ENCODE measurements at places on chromosomes 12 and 14.
A peak's percentile ranks its signal among the peaks of the same experiment; 100 is the strongest.

- DNase-seq = no peak
These were observed 115.9 kb upstream of the PELI2 start for GRCh38 chr14:56002342-56002741.

DNA sequence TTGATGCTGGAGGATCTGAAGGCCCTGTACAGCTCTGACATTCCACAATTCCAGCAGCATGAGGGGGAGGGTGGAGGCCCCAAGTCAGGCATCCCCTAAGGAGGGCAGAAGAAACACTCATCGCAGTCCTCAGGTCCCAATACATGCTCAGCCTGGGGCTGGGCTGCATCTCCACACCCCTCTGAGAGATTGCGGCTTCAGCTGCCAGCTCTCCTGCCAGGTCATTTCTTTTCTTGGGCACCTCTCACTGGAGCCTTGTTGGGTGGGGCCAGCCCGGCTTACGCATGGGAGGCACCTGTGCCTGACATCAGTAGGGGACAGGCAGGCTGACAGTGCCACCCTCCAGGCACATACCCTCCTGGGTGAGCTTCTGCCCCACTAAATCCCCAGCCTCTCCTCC, 89.8 kb downstream of the DICER1 start:
- no peak for DNase-seq

DNA sequence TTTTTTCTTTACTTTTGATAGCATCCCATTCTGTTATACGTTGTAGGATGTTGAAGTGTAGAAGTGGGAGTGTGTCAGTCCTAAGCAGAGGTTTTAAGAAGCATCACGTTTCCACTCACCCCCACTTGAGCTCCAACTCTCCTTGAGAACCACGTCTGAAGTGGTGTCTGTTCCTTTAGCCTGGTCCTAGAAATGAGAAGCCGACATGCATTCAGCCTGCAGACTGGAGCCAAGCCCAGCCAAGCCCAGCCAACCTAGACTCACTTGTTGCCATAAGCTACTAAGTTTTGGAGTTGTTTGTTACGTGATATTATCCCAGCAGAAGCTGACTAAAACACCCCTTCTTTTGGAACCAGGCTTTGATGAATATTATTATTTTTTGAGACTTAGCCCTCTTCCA, 4.4 kb upstream of the ELK3 start:
- DNase-seq = no peak

- no peak for DNase-seq
These were observed 13.8 kb upstream of the KCNJ8 start for GRCh38 chr12:21788089-21788983.

- DNase-seq = no peak
These were observed 6.3 kb downstream of the YBX3 start for GRCh38 chr12:10716704-10717315.

DNA sequence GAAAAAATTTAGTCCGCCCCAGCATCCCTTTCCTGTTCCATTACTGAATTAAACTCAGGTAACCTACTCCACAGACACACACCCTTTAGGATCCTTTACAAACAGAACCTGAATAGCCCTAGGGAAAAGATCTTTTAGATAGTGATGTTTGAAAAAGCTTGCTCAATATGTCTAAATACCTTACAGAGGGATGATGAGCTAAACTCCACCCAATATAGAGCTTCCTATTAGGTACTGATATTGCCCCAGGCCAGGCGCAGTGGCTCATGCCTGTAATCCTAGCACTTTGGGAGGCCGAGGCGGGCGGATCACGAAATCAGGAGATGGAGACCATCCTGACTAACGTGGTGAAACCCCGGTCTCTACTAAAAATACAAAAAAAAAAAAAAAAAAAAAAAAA, 50.1 kb downstream of the FERMT2 start:
- no peak for DNase-seq

DNA sequence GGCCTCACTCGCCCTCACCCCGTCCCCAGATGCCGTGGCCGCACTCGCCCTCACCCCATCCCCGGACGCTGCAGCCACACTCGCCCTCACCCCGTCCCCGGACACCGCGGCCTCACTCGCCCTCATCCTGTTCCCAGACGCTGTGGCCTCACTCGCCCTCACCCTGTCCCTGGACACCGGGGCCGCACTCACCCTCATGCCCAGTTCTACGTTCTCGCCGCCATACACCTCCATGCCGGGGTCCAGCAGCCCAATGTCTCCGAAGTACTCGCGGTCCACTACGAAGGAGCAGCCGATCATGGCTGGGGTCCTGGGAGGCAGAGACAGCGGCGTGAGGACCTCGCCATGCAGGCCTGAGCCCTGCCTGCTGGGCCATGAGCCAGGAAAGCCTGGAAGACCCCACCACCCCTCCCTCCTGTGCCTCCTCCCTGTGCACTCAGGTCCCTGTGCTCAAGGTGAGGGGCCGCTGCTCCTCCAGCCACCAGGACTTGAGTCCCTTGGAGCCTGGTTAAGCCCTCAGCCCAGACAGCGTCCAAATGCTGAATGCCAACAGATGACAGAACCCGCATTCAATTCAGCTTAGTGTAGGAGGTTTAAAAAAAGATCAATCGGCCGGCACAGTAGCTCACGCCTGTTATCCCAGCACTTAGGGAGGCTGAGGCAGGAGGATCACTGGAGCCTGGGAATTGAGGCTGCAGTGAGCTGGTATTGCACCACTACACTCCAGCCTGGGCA, 81.5 kb downstream of the GALNT9 start:
- DNase-seq = no peak

DNA sequence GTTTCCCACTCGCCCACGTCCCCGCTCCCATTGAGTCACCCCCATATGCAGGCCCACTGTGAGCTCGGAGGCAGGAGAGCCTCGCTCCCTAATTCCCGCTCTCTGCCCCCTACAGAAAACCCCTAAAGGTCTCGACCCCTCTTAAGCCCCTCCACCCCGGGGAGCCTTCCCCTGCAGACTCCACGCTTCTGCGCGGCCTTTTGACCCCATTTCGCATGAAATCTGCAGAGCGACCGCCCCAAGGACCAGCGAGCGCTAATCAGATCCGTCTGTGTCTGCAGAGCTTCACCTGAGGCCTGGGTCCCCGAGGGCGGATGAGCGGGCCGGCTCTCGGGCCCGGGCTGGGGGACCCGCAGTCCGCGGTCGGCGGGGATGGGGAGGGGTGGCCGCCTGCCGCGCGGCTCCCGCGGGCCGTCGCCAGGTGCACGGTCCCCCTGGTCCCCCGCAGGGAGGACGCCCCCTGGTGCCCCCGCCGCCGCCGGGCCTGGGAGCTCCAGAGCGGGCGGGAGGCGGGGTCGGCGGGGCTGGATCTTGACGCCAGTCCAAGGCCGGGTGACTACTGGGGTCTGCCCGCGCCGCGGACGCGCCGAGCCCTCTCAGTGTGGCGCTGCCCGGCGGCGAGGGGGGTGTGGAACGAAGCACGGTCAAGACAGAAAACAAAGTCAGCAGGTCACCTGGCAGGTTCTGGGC, 10.1 kb downstream of the BMP4 start:
- no peak for DNase-seq

GRCh38 chr12:117261247-117261646, 71.0 kb upstream of the FBXO21 start:
- DNase-seq = no peak

GRCh38 chr14:37539992-37540391, 55.1 kb downstream of the FOXA1 start:
- no peak for DNase-seq

DNA sequence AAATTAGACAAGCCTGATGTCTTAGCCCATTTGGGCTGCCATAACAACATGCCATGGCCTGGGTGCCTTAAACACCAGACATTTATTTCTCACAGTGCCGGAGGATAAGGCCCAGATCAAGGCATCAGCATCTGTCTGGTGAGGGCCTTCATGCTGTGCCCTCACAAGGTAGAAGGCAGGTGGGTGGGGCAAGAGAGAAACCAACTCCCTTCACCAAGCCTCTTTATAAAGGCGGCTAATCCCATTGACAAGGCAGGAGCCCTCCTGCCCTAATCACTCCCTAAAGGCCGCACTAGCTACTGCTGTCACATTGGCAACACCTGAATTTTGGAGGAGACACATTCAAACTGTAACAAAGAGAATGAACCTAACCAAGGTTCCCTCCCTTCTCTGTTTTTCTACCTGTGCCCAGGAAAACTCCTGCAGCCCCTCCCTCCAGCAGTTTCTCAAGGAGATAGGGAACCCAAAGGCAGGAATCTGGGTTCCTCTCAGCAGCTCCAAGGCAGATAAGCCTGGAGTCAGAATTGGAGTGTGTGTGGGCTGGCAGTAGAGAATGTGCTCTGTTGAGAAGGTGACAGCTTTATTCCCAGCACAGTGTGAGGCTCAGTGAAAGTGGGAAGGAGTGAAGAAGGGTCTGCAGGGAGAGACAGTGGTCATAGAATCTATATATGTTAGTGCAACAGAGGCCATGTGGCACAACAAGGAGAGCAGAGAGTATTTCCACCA, 21.7 kb upstream of the GPATCH2L start:
- DNase-seq = no peak

DNA sequence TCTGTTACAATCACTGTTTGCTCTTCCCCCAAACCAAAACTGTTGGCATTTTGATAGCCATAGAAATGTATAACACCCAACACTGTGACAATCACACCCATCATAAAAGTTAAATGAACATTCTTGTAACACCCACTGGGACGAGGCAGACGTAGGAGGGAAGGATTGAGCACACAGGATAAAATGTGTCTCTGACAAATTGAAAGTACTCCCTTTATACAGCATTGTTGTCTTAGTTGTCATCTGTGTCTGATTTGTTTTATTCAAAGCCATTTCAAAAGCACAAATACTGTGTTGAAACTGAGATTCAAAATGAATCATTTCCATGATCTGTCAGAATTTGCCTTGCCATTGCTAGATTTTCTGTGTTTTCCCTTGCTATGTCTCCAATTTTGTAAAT, 436.3 kb downstream of the TMTC2 start:
- DNase-seq = no peak

DNA sequence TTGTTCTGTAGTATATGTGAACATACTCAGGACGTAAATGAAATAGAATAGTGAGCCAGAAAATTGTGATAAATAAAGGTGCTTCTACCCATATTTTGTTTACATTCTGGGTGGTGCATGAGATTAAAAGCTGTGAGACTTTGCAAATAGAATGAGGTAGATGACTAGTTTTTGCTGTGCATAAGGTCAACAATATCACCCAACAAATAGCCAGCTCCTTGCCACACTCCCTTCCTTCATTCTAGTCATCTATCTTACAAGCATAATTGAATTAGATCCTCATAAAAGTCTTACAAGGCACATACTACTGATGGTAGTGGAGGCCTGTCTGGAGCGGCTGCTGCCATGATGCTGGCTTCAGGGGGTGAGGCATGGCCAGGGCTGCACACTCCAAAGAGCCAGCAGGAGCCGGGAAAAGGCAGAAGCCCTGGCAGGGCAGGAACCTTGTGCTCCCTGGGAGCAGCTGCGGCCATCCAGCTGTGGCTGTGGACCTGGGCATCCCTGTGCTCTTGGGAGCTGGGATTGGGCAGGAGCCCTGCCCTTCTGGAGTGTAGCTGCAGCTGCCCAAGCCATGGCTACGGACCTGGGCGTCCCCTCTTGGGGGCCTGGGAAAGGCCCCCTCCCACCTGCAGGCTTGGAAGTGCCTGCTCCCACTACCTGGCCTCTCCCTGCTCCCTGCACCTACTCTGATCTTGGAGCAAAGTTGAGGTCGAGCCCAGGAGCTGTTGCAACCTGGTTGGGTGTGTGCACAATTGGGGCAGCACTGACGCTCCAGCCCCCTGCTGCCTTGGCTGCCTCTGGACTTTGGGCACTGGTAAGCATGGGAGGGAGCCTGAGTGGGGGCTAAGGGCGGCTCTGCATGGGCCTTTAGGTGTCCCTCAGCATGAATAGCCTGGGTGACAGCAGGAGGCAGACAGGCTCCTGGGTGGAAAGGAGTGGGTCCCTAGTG, 112.8 kb downstream of the DACT1 start:
- no peak for DNase-seq

- DNase-seq = no peak
These were observed 38.4 kb downstream of the SLCO1A2 start for GRCh38 chr12:21296348-21296747.

- peak; percentile 13 for DNase-seq
These were observed 21.2 kb downstream of the ZFP36L1 start for GRCh38 chr14:68771631-68772030.

GRCh38 chr12:25427337-25428249, 125.5 kb downstream of the LMNTD1 start:
- no peak for DNase-seq

DNA sequence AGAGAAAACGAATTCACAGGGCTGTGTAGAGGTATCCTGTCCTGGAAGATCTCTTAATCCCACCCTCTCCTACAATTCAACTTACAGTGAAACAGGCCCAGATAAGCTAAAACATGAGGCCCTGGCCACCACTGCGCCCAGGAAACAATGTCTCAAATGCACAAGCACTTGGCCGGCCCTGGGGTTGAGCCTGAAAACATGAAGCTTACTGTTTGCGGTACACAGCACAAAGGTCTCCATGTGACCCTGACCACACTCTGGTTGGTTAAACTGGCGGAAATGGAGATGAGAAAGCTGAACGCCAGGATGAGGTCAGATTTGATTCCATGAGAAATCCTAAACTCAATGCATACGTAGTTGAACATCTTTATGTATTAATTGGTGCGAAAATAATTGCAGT, 16.4 kb downstream of the WSB2 start:
- no peak for DNase-seq

DNA sequence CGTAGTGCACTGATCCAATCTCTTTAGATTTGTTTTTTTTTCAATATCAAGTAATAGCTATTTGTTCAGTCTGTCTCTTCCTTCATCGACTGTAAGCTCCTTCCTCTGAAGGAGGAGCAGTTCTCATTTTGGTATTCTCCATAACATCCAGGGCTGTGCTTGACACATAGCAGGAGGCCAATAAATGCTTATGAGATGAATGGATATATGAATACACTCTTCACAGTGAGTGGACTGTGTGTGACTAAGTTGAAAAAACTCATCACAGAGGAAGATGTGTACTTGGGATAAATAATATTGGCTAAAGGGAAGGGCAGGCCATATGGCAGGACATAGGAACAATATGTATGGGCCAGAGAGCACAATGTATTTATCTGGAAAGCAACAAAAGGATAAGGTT, 205.3 kb upstream of the PRICKLE1 start:
- DNase-seq = no peak

GRCh38 chr12:91833780-91834359, 311.8 kb downstream of the BTG1 start:
- DNase-seq = no peak

GRCh38 chr12:22617630-22618029, 7.3 kb upstream of the ETNK1 start:
- no peak for DNase-seq

DNA sequence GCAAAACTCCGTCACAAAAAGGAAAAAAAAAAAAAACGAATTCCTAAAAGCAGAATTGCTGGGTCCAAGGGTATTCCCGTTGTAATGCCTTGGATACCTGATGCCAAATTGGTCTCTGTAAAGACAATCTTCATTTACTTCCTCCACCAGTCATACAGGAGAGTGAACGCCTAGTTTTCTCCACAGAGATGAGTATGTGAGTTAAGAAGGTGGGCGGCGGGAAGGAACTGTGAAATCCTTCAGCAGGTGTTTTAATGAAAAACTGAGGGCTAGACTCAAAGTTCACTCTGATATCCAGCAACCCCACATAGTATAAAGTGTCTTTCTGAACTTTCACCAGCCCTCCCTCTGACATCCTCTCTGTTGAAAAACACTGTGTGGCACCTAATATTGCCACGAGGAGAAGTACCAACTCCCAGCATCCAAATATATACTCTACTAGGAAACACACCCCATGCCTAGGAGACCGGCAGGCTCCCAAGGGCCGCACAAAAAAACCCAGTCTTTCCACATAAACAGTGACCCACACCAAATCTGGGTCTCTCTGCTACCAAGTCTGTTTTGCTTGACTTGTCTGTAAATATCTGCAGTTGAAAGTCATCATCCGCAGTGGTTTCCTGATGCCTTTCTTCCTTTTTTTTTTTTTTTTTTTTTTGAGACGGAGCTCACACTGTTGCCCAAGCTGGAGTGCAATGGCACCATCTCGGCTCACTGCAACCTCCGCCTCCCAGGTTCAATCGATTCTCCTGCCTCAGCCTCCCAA, 30.3 kb upstream of the FOXN3 start:
- no peak for DNase-seq
